ENCODE measurements at places on chromosomes 4 and X. TPM values are rescaled to one million over a fixed set of nuclear protein-coding genes. Genes with fewer than 3 reads are reported as not detected.

Gene CCNG2
- 18.6 TPM for total RNA-seq

Gene STK32B
- total RNA-seq, result 0.52 TPM

Gene CTAG1A
- not detected for total RNA-seq

Gene MCF2
- 0.24 TPM for total RNA-seq
